Activated CD4-positive, CD25-positive, alpha-beta regulatory T cell (primary cell): ENCODE measurements at places on chromosomes 7 and 10.

DNA sequence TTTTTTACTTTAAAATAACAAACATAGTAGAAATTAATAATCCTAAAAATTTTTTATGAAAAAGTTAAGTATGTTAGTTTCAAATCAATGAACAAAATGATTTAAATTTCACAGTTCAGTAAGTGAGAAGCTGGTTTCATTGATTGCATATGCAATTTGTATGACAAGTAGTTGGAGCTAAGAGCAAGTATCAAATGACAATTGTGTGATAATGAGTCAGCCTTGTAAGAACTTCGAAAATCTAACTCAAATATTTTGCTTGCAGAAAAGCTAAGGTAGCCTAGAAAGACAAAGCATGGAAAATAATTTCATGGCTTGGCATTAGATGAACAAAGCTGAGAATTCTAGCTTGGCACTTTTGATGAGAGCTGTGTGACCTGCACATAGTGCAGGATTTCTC, 111.5 kb downstream of the HDAC9 start:
- no peak for DNase-seq

DNA sequence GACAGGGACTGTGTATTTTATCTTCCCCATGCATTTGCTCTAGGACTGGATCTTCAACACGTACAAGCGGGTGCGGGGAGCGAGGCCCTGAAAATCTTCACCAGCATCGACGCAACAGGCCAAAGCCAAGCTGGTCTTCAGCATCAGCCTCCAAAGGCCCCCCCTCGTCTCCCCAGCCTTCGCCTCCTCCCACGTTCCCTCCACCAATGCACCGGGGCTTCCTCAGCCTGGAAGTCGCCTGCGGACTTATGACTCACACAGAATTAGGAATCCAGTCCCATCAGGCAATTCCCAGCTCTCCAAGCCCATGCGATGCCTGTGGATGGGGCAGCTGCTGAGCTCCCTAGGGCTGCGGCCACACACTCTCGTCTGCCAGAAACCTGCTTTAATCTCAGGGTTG, 36.3 kb upstream of the RNF32 start:
- no peak for DNase-seq

- DNase-seq, result no peak
These were observed 73.3 kb downstream of the ARID5B start for GRCh38 chr10:61974601-61975390.

DNA sequence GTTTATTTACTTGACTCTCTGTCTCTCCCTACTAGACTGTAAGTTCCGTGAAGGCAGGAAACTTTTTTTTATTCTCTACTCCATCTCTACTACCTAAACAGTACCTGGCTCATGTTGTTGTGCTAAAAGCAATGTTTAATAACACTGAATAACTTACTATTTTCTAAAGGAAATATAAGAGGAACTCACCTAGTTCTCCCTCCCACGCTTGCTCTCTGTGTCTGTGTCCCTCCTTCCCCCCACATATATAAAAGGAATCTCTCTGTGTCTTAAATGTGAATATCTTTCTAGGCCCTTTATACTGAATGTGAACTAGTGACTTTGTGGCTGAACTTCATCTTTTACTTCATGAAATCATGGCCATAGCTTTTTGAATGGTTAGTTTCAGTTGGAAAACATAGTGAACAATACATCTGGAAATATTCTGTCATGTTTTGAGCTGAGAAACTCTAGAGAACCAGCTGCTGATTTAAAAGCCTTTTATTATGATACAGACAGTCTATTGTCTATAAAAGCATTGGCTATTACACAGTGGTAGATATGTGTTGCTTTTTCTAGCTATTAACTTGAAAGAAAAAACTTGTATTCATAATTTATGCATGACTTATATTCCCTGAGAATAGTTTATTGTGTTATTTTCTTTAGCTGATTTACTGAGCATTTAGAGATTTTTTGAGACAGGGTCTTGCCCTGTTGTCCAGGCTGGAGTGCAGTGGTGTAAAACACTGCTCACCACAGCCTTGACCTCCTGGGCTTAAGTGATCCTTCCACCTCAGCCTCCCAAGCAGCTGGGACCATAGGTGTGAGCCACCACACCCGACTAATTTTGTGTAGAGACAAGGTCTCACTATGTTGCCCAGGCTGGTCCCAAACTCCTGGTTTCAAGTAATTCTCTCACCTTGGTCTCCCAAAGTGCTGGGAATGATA, 42.5 kb downstream of the VCL start:
- no peak for DNase-seq

DNA sequence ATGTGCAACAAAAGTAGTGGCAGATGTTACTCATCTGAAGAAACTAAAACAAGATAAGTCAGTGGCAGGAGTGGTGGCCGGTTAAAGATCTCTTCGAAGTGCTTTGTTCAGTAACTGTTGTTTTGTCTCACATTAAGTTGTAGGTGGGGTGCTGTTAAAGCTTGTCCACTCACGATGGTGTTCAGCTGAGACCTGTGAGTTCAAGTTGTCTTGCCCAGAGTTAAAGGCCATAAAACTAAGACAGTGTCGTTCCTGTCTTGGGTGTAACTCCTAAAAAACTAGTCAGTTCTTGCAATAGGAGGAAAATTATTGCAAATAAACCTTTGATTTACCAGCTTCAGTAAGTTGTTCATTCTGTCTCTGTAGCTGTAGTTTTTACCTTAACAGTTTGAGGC, 857 bp upstream of the FOXP2 start:
- DNase-seq, result no peak

DNA sequence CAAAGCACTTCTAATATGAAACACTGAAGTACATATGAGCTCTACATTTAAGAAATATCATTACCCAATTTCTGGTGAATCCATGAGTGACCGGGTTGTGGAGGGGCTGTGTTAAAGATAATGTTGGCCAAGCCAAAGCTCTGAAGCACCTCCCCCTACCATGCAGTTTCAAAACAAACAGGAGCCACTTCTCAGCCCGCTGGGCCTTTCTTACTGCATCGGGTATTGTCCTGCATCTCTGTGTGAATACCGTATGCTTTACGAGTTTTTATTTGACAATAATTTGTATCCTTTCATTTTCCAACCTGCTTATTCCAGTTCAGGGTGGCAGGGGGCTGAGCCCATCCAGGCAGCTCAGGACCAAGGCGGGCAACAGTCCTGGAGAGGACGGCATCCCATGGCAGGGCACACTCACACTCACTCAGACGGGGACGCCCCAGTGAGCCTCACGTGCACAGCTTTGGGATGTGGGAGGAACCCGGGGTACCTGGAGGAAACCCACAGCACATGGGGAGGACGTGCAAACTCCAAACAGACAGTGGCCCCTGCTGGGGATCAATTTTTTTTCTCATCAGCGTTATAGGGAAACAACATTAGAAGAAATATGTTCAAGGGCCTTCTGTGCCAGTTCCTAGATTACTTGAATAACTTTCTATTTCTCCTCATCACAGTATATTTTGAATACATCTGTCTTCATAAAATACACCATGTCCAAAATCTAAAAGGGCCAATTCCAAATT, 1.9 kb downstream of the RNF32 start:
- no peak for DNase-seq

GRCh38 chr7:43808410-43808809, 49.9 kb downstream of the BLVRA start:
- no peak for DNase-seq

- no peak for DNase-seq
These were observed 58.0 kb downstream of the PDSS1 start for GRCh38 chr10:26755443-26755903.

GRCh38 chr10:85607043-85607695, 759.4 kb downstream of the GRID1 start:
- no peak for DNase-seq

GRCh38 chr10:91034042-91034441, 113.2 kb upstream of the ANKRD1 start:
- DNase-seq, result no peak
